Activated gamma-delta T cell treated with Interleukin-2 at 50 U/mL for 16 hours (primary cell): ENCODE measurements at places on chromosomes 5 and 9.

GRCh38 chr9:4701526-4701925, 22.2 kb downstream of the CDC37L1 start:
- no peak for DNase-seq

GRCh38 chr5:14296533-14297331, 153.6 kb downstream of the TRIO start:
- DNase-seq, result no peak

DNA sequence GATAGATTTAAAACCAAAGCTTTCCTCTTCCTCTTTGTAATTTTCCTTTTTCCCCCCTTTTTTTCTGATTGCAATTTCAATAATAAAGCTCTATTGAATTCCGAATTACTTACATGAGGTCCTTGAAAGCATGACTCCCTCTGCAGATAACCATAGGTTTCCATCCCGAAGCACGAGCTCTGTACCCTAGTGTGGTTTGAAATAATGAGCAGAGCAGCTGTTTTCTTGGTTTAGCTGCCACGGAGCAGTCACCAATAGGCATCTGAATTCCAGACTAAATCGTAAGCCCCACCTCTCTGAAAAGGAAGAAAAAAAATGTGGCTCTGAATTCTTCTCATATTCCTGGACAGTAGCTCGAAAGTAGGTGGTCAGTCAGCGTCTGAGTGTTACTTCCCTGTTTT, 18.5 kb upstream of the GNE start:
- no peak for DNase-seq

DNA sequence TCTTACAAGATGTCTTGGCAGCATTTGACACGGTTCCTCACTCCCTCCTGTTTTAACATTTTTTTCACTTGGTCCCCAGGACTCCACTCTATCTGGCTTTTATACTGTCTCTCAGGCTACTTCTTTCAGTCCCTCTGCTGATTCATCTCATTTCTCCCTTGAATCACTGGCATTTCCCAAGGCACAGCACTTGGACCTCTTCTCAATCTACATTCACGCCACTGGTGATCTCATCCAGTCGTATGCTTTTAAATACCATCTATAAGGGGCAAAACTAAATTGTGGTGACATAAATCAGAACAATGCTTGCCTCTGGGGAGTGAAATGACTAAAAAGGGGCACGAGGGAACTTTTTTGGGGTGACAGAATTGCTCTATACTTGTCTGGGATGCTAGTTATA, 47.1 kb downstream of the MAPKAP1 start:
- no peak for DNase-seq

GRCh38 chr9:135087489-135087792, at the start of gene OLFM1:
Gene OLFM1 (plus strand): TSS chr9:135087668. CDS start chr9:135087990, 322 bp downstream.
- no peak for DNase-seq

GRCh38 chr5:126044111-126044668, 379.0 kb upstream of the GRAMD2B start:
- DNase-seq, result no peak

- no peak for DNase-seq
These were observed 94.8 kb downstream of the AOPEP start for GRCh38 chr9:94821098-94821887.

DNA sequence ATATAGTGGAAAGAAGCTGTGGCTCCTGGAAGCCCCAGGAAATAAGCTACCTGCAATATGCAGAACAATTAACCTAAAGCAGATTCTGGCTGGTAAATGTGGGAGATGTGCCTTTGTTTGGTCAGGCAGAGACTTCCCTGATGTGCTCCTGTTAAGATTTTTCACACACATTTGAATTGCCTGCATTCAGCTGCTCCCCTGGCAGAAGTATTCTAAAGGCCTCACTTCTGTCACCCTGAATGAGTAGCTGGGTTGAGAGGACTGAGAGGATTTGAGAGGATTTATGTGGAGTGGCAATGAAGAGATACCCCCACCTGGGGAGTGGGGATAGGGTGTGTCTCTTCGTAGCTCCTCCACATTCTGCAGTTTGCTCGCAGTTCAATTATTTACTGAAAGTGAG, 130.5 kb downstream of the ST8SIA4 start:
- no peak for DNase-seq

- no peak for DNase-seq
These were observed 108.6 kb downstream of the FGF18 start for GRCh38 chr5:171528036-171528435.

DNA sequence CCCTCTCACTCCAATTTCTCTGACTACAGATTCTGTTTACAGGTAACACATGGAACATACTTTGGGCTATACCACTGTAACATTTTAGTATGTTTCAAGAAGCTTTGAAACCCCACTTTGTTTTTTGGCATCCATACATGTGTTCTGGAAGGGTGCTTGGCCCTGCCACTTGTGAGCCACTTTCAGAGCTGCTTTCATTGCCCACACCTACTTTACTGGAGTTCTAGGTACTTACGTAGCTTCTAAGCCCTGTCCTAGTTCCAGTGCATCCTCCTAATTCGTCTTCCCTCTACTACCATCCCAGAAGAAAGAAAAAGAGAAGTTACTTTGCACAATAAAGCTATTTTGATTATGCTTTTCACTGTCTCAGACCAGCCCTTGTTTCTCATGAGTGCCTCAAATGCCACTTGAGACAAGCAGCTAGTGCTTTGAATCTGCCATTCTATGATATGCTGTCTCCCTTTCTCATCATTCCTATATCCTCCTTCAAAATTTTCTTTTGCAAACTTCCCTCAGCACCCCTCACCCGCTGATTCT, 26.5 kb upstream of the C5orf47 start:
- no peak for DNase-seq

- no peak for DNase-seq
These were observed 144.2 kb upstream of the RAI14 start for GRCh38 chr5:34511915-34512314.

GRCh38 chr5:112077180-112077579, 320.2 kb upstream of the NREP start:
- DNase-seq, result no peak

- no peak for DNase-seq
These were observed 41.7 kb upstream of the CLK4 start for GRCh38 chr5:178668579-178668978.

GRCh38 chr9:70811638-70812037, 309.8 kb downstream of the TRPM3 start:
- DNase-seq, result no peak

GRCh38 chr5:40367255-40367654, 312.5 kb upstream of the PTGER4 start:
- DNase-seq, result no peak

DNA sequence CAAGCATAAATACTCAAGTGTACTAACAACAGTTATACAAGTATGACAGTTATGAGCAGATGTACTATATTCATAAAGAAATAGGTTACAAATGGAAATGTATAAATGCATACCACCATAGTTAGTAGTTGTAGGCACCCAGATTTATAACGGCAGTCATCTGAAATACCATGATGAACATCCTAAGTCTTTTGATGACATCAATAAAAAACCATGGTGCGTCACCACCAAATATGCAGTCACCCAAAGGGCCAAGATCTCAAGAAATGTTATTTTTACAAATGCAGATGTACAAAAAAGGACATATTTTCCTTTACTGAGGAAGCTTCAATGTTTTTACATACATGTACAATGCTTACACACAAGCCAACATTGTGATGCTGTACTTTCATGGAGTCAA, 70.8 kb upstream of the XPA start:
- no peak for DNase-seq

GRCh38 chr5:38932854-38933408, 87.1 kb downstream of the OSMR start:
- DNase-seq, result no peak

GRCh38 chr5:1413211-1413610, 32.0 kb downstream of the SLC6A3 start:
- DNase-seq, result no peak

DNA sequence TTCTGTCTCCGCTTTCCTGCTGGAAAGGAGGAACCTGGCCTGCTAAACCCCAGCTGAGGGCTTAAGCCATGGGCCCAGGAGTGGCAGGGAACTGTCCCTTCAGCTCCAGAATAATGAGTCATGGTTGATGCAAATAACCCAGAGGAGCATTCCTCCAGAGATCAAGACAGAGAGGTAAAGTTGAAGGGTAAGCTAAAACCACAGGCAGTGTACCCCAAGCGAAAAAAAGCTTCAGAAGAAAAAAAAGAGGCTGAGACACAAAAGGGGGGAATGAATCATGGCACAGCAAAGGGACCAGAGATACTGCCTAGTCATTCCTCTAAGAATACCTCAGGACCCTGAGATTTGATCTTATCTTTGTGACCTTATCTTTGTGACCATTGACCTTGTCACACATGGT, 199.5 kb upstream of the TAS2R1 start:
- no peak for DNase-seq

- no peak for DNase-seq
These were observed 207.0 kb downstream of the DMAC1 start for GRCh38 chr9:7592321-7593316.

DNA sequence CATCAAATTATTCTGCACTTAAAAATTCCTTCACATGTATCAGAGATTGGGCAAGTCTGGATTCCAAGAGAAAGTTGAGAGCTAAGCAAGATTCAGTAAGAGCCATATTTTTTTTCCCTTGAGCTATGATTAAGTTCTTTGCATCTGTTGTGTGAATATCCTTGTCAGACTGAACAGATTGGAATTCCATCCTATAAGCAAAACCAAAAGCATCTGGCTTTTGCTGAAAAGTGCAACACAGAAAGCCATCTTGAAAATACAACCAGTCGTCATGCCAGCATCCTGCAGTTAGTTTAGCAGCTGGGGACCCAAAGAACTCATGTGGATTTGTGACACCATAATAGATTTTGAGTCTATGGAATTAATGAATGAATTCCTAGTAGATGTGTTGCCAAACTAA, 316.9 kb downstream of the MTRR start:
- no peak for DNase-seq

- DNase-seq, result no peak
These were observed 920 bp downstream of the PMPCA start for GRCh38 chr9:136411378-136411777.
